GM10248 (cell line): ENCODE measurements at places on chromosomes 4 and X.

DNA sequence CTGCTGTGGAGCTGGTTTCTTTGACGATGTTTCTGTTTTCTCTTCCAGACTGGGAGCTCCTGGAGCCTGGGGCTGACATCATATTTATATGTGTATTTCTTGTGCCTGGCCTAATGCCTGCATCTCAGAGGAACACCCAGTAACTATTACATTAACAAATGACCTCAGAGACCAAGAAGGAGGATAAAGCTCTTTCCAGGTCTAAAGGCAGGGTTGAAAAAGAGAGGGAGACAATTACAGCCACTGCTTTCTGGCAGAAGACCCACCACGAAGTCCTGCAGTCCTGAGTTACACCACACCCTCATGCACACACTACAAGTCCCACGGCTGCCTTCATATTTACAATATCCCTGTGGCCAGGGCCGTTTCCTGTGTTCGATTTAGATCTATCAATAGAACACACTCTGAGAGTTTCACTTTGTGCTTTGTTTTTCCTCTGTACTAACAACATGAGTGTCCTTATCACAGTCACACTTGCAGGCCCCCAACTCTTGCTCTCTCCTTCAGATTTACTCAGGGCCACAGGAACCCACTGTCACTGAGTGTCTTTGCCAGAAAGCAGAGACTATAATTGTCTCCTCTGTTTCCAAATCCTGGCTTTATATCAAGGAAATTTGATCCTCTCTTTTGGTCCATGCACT, 535.5 kb downstream of the MID1IP1 start:
- DNase-seq = peak; percentile 11

DNA sequence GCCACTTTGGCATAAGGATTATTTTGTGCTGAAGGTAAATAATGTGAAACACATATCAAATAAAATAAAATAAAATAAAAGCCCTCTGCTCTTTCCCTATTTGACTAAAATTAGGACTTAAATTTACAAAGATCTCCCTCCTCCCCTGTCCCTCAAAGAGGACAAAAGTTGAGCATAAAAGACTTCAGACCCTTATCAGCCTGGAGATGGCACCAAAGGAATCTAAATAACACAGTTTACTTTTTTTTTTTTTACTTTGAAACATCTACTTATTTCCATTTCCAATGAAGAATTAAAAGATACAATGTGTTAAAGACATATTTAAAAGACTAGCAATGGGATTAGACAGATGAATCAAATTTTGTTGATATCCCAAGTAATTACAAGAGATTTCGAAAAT, 89.7 kb downstream of the EPHA5 start:
- no peak for DNase-seq

DNA sequence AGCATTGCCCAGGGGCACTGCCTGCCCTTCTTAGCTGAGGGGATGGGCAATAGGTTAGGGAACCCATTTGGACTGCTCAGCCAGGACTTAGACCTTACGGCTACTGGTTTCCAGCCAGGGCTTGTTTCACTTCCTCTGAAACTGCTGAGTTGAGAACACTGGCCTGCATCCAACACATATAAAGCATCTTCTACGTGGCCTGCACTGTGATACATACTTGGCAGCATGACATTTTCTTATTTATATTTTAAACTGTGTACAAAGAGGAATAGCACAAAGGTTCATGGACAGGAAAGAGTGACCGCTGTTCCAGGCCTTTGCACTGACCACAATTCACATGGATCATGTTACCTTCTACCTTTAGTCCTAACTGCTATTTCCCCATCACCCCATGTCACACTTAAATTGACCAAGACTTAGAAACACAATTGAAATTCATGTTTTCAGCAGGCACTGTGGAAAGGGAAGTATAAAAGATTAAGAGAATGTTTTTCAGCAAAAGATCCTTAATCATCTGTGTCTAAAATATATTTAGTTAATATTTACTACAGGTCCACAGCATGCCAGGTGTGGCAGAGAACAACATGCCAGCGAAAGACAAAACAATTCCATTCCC, 43.7 kb downstream of the NLGN4X start:
- peak; percentile 28 for DNase-seq

DNA sequence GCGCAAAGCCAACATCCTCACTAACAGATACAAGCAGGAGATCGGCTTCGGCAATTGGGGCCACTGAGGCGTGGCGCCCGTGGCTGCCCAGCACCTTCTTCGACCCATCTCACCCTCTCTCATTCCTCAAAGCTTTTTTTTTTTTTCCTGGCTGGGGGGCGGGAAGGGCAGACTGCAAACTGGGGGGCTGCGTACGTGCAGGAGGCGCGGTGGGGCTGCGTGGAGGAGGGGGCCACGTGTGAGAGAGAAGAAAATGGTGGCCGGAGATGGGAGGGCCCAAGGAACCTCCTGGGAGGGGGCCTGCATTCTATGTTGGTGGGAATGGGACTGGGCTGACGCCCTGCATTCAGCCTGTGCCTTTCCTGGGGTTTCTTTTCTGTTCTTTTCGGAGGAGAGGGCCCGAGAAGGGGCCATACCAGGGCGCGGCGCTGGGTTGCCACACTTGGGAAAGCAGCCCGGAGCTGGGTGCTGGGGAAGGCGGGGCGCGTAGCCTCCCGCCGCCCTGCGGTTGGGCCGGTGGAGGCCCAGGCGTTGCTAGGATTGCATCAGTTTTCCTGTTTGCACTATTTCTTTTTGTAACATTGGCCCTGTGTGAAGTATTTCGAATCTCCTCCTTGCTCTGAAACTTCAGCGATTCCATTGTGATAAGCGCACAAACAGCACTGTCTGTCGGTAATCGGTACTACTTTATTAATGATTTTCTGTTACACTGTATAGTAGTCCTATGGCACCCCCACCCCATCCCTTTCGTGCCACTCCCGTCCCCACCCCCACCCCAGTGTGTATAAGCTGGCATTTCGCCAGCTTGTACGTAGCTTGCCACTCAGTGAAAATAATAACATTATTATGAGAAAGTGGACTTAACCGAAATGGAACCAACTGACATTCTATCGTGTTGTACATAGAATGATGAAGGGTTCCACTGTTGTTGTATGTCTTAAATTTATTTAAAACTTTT, 4.5 kb downstream of the MID1IP1 start:
- peak; percentile 24 for DNase-seq

DNA sequence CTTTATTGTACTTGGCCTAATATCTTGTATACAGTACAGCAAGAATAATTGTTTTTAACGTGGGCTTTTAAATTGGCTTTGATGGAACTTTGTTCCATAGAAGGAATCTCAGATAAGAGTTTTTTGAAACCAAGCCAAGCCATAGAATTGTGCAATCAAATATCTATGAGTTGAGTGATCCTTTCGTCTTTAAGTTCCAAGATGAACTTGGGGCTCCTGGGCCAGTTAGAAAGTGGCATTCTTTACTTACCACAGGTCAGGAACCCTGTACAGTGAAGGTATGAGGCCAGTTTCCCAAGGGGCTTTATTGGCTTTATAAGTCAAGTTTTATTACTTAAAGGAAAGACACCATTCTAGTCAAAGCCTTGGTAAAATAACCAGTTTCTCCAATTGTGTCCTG, 2104.2 kb downstream of the PCDH7 start:
- no peak for DNase-seq

GRCh38 chrX:109360301-109360700, 121.6 kb downstream of the GUCY2F start:
- DNase-seq = no peak

DNA sequence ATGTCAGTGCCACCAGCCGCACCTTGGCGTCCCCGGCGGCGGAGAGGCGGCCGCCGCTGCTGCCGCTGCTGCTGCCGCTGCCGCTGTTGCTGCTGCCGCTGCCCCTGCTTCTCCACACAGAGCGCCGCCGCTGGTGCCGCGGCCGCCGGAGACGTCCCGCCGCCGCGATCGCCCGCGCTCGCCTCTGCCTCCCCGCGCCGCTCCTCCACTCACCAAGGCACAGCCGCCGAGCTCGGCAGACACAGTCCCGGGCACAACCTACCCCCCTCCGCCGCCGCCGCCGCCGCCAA, at the start of gene PPP3CA:
PPP3CA (minus strand) TSS at position 260 of the 290 bp plus-strand sequence.
- no peak for DNase-seq
